ENCODE measurements at places on chromosomes 11 and 22.

GRCh38 chr11:19576054-19576453 lies 136.6 kb upstream of the NAV2 start:
- no peak for DNase-seq

- no peak for DNase-seq
Measured at GRCh38 chr11:133911171-133911570, 45.6 kb downstream of the IGSF9B start.

GRCh38 chr11:8806974-8807373 lies 104.0 kb upstream of the AKIP1 start:
- DNase-seq = no peak

GRCh38 chr11:65118097-65118837 lies 766 bp upstream of the ZNHIT2 start:
- DNase-seq = no peak

- DNase-seq = no peak
Measured at GRCh38 chr11:44754876-44755555, 28.3 kb downstream of the TSPAN18 start.

DNA sequence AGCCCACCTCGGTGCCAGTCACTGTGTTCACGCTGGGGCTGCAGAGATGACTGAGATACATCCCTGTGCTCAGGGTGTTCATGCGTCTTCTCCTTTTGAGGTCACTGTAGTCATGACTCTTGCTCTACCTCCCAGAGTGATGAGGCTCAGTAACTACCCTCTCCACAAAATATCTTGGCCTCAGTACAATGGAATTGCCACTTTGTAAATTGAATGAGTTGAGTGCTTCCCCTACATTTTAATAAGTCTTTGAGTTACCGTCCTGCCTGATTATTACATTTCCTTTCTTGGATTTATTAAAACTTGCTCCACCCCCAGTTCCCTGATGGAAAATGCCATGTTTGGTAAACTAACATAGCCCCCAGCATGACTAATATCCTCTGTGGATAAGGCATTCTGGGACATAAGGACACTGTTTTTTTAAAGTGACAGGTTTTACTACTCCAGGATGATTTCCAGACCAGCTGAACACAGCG lies 15.9 kb downstream of the PRSS23 start:
- DNase-seq = no peak

Data from glutamatergic neuron (in vitro differentiated cells).